ENCODE measurements at places on chromosomes 4 and X. TPM values are rescaled to one million over a fixed set of nuclear protein-coding genes. Genes with fewer than 3 reads are reported as not detected.

Gene LARP1B
- 30.3 TPM for total RNA-seq

Gene IBSP
- not detected for total RNA-seq

Gene TRIM2
- 68.0 TPM for total RNA-seq

Gene CXCL6
- 1.1 TPM for total RNA-seq

Measured in uterine smooth muscle cell (primary cell).